Mammary epithelial cell (primary cell): ENCODE measurements at places on chromosomes 3 and 15. TPM values are rescaled to one million over a fixed set of nuclear protein-coding genes. Genes with fewer than 3 reads are reported as not detected.

PLCB2 gene
- 0.67 TPM for total RNA-seq

RAD51 gene
- total RNA-seq = 4.4 and 22.6 TPM in 2 replicates

C3orf49 gene
- not detected in 2 replicates for total RNA-seq

SLC25A26 gene
- 20.3 and 29.3 TPM in 2 replicates for total RNA-seq

TRPC1 gene
- 14.6 and 15.7 TPM in 2 replicates for total RNA-seq

GRIP2 gene
- 0.43 TPM in 1 of 2 replicates, not detected in the other for total RNA-seq

COMMD4 gene
- 45.3 TPM for total RNA-seq

- DNase-seq = no peak
Measured at GRCh38 chr3:179113903-179114302, 34.3 kb upstream of the PIK3CA start.

DNA sequence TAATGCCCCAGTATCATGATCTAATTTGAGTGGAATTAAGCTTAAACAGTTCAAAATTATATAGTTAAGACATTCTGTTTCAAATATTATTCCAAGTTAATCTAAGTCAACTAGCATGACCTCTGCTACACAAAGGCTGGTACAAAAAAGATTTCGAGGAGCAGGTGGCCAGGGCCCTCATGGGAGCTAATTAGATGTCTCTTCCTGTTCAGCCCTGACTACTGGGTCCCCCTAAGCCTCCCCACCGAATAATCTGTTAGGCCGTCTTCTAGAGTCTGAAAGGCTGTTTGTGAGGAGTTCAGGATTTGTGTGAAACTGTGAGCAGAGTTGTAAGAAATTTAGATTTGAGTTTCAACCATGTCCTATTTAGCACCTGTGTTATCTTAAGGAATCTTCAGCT is 75.4 kb downstream of the PPM1L start:
- DNase-seq = no peak

- DNase-seq = no peak
Measured at GRCh38 chr3:188198001-188198400, 44.0 kb downstream of the LPP start.

DNA sequence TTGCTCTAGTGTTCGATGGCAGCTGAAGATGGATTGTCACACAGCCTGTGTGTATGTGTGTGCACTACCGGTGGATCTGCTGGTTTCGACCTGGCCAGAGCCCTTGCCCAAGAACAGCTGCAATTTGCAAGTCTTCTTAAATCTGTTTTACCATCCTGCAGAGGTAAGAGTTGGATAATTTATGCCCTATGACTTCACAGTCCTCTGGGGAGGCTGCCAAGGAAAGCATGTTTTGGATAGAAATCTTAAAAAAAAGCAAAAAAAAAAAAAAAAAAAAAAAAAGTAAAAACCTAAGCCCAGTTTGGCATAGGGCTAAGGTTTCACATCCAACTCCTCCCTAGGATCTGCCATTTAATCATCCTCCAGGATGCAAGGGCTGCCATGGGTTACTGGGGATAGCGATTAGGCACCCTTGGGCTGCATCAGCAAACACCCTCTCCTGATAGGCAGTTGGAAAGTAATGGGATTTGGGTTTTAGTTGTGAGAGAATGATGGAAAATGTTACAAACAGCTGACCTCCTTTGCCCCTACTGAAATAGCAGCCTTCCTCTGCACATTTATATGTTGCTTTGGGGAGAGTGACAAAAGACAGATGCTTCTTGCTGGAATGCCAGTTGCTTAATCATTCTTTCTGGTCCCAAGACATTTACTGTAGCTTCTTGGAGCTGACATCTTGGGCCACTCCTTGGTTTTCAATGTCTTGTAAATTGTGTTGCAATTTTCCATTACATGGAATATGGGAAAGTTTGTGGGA is 35.4 kb downstream of the CD200R1L start:
- DNase-seq = no peak

DNA sequence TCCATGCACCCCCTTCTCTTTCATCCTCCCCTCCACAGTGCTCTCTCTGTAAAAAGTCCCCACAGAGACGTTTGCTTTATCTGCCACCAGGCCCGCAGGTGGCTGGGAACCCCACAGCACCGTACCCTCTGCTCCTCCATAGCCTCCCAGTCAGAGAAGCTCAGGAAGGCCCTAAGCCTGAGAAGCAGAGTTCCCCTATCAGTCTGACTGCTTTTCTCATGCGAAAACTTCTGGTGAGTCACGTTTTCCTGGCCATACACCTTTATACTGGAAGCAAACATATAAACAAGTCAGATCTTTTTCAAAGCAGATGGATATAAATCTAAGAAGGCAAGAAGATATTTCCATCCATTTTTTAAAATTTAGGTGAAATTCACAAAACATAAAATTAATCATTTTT is 51.5 kb upstream of the MEF2A start:
- DNase-seq = no peak

DNA sequence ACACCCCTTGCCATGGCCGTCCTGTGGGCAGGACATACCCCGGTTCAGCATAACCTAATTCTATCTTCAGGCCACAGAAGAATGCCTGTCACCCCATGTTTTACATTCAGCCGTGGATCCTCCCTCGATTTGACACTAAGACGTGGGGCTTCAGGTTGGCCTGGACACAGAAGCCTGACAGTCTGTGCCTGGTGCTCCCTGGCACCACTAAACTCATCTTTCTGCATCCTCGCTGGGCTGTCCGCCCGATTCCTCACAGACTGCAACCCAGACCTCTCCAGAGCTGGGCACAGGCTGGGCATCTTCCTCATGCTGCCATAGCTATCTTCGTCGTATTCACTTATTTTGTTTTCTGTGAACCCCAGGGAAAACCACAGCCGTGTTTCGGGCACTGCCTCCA is 117.8 kb upstream of the IQSEC1 start:
- no peak for DNase-seq

GRCh38 chr3:13352621-13353131 is 67.4 kb downstream of the NUP210 start:
- peak; percentile 8 for DNase-seq

DNA sequence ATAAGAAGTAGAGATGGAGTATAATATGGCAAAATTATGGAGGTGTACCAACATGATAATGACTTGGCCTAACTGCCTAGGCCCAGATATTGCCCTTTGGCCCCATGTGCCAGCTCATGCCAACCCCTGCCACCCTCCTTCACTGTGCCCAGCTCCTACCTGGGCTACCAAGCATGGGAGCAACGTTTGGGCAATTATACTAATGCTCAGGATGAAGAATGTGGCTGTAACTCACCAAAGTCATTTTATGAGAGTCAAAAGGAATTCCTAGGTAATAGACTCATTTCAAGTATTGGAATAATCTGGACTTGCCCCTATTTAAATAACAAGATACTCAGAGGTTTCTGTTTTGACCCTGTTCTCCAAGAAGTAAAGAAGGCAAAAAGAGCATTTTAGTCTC is 240.2 kb upstream of the IL12A start:
- DNase-seq = no peak

DNA sequence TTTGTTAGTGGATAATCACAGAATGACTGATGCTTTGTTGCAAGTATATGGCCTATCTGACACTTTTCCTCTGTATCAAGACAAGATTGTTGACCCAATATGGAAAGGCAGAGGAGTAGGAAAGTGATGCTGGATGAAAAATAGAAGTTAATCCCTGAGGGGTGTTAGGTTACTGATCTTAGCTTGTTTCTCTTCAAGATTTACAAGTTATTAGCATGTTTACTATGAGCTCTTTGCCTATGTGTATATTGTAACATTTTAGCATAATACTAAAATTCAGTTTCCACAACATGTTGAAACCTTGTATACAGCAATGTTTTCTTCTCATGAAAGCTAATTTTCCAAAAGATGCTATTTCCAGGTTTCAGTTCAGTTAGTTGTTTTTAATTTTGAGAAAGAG is 120.4 kb upstream of the CCNL1 start:
- DNase-seq = no peak

DNA sequence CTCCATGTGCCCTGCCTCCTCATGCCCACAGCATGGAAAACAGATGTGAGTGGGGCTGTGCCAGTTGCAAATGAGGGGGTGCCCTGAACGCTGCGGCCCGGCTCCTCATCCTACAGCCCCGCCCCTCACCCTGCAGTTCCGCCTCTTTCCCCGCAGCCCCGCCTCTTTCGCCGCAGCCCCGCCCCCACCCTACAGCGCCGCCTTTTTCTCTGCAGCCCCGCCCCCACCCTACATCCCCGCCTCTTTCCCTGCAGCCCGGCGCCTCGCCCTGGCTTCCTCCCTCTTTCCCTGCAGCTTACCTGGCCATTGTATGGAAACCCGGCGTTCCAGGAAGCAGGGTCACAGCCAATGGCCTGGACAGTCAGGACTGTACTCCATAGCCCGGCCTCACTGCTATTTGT is 284.9 kb downstream of the TLE3 start:
- DNase-seq = no peak

DNA sequence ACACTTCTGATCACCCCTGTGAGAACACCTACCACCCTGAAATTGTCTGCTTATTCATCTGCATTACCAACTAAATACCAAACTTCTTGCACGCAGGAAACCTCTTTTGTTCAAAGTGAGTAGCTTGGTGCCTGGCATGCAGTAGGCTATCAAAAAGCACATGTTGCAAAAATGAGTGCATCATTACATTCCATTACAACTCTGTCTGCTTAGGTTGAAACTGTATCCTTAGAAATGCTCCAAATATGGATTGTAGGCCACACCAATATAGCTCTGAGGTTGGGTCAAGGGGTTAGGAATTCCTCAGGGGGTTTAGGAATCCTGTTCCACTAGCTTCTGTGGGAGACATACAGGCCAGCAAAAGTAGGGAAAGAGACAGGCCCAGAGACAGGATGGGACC is 107.2 kb downstream of the THRB start:
- DNase-seq = peak; percentile 41

GRCh38 chr3:187567661-187568121 is 102.5 kb downstream of the SST start:
- peak; percentile 5 for DNase-seq

DNA sequence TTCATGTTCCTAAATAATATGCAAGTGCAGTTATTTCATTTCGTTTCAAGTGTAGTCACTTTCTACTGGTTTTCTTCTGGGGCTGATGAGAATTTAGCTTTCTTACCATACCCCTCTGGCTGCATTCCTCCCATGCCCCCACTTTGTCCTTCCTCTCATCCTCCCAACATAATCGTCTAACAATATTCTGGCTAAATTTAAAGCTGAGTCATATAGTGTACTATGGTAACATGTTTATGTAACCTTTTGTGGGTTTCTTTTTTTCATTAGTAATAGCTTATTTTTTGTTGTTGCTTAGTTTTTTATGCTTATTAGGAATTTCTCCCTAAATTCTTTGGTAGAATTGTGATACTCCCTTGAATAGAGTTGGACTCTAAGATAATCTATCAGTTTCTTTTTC is 30.5 kb downstream of the DUT start:
- DNase-seq = no peak

DNA sequence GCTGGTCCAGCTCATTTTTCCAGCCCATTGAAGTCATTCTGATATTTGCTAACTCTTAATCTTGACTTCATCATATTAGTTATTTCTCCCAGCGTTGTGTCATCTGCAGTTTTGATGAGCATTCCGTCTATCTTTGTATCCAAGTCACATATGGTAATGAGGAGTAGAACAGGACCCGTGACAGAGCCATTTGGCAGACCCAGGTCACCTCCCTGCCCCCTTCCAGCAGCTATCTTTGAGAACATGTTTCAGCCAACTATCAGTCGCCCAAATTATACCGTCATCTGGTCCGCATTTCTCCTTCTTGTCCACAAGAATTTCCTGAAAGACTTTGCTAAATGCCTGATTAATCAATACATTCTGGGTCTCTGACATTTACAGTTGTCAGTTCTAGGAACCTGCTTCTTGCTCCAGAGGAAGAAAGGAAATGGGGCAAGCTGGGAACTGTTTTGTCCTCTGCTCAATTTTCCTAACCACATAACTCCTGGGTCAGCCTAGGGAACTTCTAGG is 347.1 kb upstream of the NR2E3 start:
- no peak for DNase-seq

- no peak for DNase-seq
Measured at GRCh38 chr3:195764961-195765706, 44.4 kb downstream of the MUC20 start.

- DNase-seq = peak; percentile 38
Measured at GRCh38 chr3:59578129-59578528, 528.3 kb upstream of the CFAP20DC start.

GRCh38 chr3:3800080-3800455 is 837 bp downstream of the LRRN1 start:
- DNase-seq = no peak

DNA sequence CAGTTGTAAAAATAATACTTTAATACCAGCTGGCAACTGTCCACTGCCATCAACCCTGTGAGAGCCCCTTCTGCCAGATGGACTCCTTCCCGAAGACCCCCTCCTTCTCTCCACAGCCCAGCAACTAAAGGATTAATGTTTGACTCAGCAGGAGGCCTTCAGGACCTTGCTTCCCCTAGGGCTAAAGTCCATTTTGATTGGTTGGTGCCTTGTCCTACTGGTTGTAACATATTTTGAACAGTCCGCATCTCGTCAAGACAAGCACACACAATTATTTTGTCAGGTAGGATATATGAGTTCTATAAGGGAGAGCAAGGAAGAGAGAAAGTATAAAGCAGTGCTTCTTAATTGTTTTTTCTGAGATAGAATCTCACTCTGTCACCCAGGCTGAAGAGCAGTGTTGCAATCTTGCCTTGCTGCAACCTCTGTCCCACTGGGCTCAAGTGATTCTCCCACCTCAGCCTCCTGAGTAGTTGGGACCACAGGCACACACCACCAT is 18.6 kb downstream of the ACOX2 start:
- DNase-seq = no peak

DNA sequence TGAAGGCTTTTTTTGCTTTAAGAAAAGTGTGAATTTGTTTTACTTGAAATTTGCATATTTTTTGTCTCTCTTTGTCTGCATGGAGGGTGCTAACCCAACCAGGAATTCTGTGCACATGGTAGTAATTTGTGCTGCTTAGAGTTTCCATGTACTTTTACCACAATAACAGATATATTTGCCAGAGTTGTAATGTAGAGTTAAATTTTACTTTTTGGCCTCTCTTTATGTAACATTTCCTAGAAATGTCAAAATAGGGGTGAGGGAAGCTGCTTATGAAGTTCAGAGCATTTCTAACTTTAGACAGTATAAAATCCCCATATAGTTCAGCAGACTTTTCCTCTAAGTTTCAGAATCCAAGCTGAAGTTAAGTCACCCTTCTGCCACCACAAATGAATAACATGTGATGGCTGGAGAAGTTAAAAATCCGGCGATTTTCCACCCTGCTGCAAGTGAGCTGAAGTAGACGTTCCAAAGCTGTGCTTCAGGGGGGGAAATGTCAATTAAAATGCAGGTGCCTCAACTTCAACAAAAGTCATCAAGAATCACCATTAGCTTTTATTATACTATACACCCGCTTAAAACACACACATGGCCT is 385.7 kb upstream of the NR2F2 start:
- DNase-seq = no peak
